ENCODE measurements at places on chromosomes 12 and 14. TPM values are rescaled to one million over a fixed set of nuclear protein-coding genes. Genes with fewer than 3 reads are reported as not detected.

DNA sequence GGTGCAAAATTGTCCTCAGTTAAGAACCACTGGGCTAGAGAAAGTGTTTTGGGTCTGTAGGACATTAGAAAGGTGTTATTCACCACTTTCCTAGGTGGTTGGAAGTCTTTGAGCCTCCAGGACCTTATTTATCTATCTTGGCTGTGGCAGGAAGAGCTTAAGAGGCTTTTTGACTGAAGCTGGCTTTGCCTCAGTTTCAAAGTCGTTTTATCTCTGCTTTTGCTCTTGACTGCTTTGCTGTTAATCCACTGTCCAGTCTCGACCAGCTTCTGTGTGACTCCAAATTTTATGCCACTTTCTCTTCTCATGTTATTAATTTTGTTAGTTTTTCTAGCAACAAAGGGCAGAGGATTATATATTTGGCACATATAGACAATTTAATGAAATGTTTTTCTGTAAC lies 60.3 kb downstream of the PPHLN1 start:
- DNase-seq: no peak

- no peak for DNase-seq
These were observed 1009.4 kb downstream of the BCL11B start for GRCh38 chr14:98262566-98262965.

DNA sequence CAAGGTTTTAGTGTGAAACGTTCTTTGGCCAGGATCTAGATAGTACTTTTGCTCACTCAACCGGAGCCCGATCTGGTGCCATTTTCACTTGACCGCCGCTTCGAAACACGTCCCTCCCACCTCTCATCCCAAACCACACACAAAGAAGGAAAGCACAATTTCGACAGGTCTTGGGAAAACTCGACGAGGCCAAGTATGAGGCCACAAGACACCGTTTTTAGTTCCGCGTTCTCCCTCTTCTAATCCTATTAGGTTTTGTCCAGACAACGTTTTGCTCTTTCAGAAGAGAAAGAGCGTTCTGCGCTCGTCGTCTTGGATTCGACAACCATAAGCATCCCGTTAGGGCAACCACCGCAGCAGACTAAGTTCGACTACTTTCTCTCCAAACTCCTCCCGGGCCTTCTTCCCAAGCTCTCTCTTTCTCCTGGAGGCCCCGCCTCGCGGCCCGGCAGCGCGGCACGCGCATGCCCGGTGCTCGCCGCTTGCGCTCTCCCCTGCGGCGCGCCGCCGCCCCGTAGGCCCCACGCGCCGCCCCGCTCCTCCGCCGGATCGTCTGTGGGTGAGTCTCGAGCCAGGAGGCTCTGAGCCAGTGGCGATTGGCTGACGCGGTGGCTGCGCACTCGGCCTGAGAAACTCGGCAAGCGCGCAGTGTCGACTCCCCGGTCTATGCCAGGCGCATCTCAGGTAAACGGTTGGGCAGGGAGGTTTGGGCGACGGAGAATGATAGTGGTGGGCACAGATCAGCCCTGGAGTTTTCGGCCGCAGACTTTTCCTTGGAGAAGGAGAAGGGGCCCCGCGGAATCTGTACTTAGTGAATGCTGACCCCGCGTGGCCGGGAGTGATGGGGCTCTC lies at the start of gene MIPOL1:
TSS of gene MIPOL1 (plus strand) at position 517 of the 852 bp plus-strand sequence. CDS start 49,952 bp downstream, outside the sequence.
- DNase-seq: peak; percentile 88

GRCh38 chr12:2691345-2692071 lies 103.3 kb upstream of the FKBP4 start:
- DNase-seq: no peak

GRCh38 chr12:113693693-113694092 lies 222.0 kb upstream of the LHX5 start:
- no peak for DNase-seq

DCTN2 gene
- 104 TPM for total RNA-seq

RTL1 gene
- total RNA-seq: not detected
